ENCODE measurements at places on chromosomes 7 and 10.

- no peak for DNase-seq
These were observed 8.3 kb downstream of the MDH2 start for GRCh38 chr7:76056241-76056640.

DNA sequence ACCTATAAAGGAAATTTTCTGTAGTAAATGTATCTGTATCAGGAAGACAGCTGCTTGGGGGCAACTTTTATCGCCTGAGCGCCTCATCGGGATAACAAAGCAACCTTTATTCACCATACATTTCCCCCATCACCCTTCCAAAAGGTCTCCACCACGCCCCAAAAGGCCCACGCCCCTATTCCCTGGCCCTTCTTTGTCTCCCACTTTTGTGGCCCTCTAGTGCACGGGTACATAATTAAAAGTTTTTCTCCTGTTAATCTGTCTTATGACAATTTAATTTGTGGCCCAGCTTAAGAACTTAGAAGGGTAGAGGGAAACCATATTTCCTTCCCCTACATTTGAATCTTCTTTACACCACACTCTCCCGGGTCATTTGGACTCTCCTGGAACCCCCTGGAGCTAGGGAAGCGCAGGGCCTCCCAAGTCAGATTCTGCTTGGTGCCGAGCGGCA is 625 bp downstream of the RP9 start:
- DNase-seq = no peak

DNA sequence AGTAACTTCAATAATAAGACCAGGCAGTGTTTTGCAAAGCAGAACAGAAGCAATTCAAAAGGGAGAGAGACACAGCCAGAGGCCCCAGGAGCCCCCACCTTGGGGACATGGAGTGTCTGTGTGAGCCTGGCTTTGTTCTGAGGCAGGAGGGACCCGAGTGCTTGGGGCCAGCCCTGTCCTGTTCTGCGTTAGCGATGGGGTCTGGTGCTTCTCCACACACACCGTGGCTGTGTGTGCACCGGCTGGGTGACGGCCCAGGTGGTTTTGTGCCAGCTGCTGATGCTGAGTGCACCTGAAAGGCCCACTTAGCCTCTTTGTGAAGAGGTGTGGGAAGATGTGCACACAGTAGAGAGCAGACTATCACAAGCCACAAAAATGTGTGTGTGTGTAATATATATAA is 468.9 kb downstream of the DNAJB6 start:
- no peak for DNase-seq

- DNase-seq = peak; percentile 42
These were observed 31.6 kb downstream of the ST7 start for GRCh38 chr7:116984917-116985316.

GRCh38 chr7:41916450-41916927 is 213.6 kb upstream of the INHBA start:
- DNase-seq = peak; percentile 96

- no peak for DNase-seq
These were observed 992.5 kb downstream of the TYW1 start for GRCh38 chr7:67989142-67989541.

GRCh38 chr10:92011560-92012214 is 88.1 kb downstream of the BTAF1 start:
- peak; percentile 69 for DNase-seq

DNA sequence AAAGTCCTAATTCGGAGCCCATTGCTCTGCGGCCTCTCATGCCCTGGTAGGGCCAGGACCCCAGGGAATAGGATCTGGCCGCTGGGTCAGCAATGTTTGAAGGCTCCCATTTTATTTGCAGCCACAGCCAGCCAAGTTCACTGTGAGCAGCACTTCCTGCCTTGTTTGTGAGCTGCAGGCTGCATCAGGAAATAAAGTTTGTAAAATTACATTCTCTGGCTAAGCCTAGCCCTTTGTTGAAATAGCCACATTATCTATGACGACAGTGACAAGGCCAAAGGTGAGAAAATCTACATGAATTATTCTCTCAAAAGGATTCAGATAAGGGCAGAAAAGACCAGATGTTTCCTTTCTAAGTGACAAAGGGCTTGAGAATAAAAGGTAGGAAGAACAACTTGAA is 23.7 kb upstream of the ITGB1 start:
- DNase-seq = peak; percentile 58

DNA sequence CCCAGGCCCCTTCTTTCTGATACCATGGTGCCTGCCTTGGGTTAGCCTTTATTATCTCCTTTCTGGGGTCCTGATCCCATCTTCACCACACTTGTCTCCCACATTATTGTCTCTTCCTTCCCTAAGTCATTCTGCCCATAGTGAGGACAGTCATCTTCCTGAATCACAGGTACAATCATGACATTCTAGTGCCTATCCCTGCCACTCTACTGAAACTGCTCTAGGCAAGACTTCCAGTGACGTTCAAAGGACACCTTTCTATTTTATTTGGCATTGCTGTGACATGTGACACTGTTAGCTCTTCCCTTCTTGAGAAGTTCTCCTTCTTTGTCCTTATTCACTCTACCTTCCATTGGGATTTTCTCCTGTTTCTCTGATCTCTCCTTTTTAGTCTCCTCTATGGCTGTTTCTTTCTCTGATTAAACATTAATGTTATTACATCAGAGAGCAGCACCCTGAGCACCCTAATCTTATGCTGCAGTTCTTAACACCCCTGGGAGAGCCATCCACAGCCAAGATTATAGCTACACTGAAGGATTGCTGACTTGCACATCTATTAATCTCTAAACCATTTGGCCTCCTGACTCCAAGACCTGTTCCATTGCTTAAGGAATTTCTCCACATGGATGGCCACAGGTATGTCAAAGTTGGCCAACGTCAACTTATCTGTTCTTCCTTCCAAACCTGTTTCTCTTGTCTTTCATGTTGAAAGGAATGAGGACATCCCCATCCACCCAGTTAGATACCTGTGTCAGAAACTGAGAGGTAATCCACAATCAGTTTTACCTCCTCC is 10.9 kb downstream of the MACC1 start:
- DNase-seq = no peak

DNA sequence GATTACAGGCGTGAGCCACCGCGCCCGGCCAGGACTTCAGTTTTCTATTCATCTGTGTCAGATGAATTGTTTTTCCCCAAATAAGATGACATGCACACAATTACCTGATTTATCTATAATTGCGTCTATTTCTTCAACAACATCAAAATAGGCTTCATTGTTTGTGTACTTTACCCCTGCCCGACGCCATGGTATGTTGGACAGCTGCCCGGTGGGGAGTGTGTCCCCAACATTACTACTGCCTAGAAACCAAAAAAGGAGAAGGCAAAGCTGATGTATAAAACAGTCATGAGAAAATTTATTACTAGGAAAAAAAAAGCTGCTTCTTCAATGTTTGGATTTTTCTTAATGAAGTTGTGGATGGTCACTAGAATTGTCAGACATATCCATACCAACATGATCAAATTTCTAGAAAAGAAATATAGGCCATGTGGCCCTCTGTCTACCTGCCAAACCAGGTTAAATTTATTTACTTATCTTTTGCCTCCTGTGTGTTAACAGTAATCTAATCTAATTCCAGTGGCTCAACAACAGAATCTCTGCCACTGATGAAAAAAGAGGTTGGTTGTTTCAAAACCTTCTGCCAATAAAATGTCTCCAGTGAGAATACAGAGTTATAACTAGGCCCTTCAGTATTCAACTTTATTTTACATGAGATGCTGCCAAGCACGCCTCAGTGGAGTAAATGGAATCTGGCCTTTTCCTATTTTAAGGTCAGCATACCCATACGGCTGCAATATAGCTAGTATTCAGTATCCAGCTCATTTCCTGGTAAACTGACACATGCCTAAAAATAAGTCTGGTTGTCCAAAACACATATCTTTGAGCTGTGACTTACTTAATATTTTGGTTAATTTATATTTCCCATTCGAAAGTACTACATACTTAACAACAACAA is 16.5 kb downstream of the AP3M1 start:
- DNase-seq = no peak

GRCh38 chr7:23109470-23109869 is 3.9 kb downstream of the KLHL7 start:
- no peak for DNase-seq
